ENCODE measurements at places on chromosomes 7 and 10.

GRCh38 chr10:125995726-125996304, 99.5 kb downstream of the FANK1 start:
- no peak for DNase-seq

DNA sequence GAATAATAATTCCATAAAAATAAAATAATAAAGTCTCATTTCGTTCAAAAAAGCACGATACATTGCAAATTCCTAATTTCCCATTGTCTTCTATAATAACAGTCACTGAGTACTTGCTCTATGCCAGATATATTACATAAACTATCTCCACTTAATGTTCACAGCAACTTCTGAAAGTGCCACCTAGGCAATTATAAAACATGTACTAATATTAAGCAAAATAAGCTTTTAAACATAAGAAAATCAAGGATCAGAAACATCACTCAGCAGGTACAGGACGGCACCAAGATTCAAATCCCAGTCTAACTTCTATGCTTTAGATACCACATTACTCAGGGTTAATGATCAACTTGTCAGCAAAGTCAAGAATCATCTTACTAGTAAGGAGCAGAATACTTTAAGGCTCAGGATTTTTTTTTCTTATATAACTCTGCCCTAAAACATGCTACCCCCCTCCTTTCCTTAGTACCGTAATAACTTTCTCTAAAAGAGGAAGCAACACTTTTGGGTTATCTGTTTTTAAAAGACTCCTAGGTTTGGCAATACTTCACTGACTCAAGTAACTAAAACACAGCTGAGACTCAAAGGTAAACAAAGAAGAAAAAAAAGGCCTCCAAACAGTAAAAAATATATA, 51.3 kb downstream of the USP6NL start:
- no peak for DNase-seq

- peak; percentile 64 for DNase-seq
These were observed 25.9 kb downstream of the RGR start for GRCh38 chr10:84270708-84271107.

DNA sequence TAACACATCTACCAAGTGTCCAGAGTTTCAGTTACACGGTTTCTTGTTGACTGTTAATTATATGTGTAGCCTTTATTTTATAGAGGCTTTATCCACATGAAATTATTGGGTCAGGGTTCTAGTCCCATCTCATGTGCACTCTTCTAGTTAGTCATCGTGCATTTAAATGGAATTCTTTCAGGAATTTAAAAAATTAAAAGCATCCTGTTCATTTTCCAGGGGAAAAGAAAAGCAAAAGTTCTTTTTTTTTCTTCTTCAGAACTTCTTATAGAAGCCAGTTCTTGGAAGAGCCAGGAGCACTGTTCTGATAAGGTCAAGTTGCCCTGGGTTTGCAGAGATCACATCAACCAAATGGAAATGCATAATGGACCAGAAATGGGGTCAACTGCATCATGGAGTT, 324.7 kb downstream of the INHBA start:
- DNase-seq = no peak
